ENCODE measurements at places on chromosomes 16 and 17.

- no peak for DNase-seq
These were observed 53.1 kb downstream of the DNAH17 start for GRCh38 chr17:78523934-78524655.

DNA sequence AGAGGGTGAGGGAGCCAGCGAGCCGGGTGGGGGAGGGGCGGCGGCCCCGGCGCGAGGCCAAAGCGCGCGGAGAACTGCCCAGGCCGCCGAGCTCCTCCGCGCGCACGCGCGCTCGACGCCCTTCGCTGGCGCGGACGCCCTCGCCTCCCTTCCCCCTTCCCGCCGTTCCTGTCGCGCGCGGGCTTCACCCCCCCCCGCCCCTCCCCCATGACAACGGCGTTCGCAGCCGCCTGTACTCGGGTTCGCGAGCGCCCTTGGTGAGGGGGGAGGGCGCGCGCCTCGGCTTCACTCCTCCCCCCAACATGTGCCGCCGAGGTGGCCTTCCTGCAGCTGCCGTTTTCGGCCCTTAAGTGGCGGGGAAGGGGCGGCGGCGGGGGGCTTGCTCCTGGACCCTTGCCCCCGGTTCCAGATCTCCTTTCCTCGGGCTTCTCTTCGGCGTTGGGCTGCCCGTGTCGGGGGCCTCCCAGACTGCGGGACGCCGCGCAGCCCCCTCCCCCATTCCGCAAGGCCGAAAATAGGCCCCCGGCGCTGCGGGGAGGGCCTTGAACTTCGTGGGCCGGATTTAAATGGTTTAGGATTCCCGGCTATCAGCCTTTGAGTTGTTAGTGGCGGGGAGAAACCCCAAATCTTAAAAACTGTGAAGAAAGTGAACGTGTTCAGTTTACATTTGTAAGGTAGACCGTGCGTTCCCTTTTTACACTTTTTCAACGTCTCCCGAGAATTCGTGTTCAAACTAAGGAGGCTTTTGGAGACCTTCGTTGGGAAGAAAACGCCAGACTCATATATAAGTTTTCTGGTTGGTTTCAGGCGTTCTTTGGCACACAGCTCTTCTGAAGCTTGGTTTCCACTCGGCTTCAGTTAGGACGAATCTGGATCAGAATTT is 653 bp downstream of the SRRM2 start:
- DNase-seq = peak; percentile 24

DNA sequence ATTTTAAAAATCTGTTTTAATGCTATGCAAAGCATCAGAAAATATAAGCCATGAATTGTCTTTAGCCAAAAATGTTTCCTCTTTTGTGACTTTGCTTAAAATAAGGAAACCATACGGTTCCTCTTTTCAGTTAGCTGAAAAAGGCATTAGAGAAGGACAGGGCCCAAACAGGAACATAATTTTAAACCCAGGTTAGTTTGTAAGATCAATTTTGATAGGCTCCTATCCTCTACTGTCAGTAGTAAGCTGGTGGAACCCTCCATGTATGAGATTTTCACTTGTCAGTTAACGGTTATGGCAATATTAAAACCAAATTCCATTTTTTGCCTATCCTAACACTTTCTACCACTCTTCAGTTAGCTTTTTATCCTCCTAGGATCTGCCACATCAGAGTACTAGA is 4.3 kb downstream of the EVI2B start:
- DNase-seq = no peak

GRCh38 chr17:52979921-52980320 is 821.4 kb upstream of the CA10 start:
- no peak for DNase-seq

- DNase-seq = no peak
These were observed 41.8 kb upstream of the PEMT start for GRCh38 chr17:17633310-17633709.

DNA sequence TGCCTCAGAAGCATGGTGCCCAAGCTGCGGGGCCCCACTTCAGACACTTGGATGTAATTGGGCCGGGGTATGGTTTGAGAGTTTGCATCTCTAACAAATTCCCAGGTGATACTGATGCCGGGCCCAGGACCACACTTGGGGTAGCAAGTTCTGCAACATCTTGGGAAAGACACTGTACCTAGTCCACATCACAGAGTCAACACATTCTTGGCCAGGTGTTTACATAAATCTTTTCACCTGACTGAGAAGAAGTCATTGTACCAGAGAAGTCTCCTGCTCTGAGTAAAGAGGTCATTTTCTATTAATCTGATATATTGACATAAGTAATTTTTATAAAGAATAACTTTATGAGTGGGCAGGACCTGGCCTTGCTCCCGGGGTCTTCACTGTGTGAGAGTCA is 27.5 kb downstream of the GPT2 start:
- no peak for DNase-seq

- no peak for DNase-seq
These were observed 275.7 kb downstream of the TOX3 start for GRCh38 chr16:52271088-52271750.

DNA sequence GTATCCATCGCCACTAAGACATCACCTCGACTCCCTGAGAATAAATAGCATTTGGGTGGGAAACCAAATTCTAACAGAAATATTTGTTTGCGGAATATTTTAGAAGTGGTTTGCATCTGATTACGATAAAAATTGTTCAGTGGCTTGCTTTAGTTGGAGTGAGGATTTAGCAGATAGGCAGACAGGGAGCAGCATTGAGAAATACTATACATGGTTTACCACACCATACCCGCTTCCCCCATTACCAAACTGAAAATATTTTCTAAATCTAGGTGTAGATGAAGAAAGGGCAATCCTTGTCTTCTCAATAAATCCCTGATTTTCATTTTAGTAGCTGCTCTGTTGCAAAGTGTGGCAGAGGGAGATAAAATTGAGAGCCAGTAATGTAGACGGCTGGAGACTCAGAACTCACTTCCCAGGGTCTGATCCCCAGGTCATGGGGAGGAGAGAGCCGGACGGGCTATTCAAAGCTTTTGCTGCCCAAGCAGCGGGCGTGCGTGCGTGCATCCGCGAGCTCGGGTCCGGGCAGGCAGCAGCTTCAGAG is 808 bp upstream of the BAHCC1 start:
- DNase-seq = no peak

GRCh38 chr17:72273289-72274056 is 152.7 kb downstream of the SOX9 start:
- no peak for DNase-seq

DNA sequence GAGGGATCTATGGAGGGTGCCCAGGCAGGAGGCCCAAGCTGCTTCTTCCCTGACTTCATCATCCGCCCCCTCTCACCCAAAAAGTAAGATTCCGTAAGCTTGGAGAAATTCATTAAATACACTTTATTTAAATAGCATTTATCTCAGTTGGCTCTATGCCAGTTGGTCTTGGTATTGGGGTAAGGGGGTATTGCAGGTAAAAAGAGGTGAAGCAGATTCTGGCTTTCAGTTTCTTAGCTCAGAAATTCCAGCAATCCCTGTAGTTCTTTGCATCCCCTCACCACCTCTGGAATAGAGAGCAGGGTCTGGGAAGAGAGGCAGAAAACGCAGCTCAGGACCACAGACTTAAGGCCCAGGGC is 750 bp upstream of the ALDOC start:
- DNase-seq = no peak

- DNase-seq = no peak
These were observed 2.4 kb downstream of the MT1M start for GRCh38 chr16:56634715-56635440.

GRCh38 chr16:49463529-49463928 is 89.9 kb downstream of the C16orf78 start:
- no peak for DNase-seq

GRCh38 chr16:54718376-54718775 is 212.3 kb upstream of the IRX5 start:
- DNase-seq = no peak

DNA sequence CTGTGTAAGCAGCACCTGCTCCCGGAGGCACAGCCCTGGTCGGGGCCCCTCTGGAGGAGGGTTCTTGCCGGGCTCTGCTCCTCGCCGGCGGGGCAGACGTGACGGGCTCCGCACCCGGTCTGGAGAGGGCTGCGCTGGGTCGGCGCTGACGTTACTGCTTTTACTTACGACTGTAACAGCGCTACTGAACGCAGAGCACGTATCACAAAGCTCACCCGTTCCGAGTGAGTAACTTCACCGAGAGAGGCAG is 1.3 kb upstream of the RAB40C start:
- DNase-seq = no peak

GRCh38 chr17:69375229-69375628 is 39.3 kb upstream of the MAP2K6 start:
- no peak for DNase-seq

DNA sequence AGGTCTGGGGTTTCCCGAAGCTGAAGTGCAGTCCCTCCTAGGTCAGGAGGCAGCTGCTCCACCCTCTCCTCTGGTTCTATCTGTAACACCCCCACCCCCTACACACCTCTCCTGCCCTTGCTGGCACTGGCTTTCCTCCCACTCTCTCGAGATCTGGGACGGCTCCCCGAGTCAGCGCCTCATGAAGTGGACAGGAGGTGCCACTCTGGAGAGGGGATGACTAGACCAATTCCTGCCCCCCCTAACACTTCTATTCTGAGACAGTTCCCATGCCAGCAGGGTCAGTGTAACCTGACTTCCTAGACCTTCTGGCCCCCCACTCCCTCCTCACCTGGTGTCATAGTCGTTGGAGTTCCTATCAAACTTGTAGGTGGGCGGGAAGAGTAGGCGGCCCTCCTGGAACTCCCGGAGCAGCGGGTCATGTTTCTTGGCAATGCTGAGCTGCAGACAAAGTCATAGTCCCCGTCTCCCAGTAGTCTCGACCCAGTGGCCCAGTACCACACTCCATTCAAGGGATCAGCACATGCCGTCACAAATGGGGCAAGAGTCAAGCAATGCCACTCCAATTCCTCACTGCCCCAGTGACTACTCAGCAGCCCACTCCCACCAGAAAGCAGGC is 9.7 kb downstream of the INPP5K start:
- DNase-seq = no peak

DNA sequence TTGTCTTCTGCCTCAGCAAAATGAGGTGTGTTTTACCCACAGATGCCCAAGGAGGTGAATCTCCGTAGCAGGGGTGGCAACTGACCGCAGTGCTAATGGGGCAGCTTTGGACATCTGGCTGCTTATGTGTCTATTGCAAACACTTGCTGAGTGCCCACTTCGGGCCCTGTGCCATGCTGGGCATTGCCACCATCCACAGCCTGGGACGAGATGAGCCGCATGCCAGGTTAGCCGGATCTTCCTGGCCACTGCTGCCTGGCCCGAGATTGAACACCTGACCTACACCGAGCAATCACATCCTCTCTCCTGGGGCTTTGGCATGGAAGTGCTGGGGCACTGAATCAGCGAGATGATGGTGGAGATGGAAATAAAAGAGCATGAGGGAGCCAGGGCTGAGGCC is 238.7 kb downstream of the GSG1L start:
- no peak for DNase-seq

DNA sequence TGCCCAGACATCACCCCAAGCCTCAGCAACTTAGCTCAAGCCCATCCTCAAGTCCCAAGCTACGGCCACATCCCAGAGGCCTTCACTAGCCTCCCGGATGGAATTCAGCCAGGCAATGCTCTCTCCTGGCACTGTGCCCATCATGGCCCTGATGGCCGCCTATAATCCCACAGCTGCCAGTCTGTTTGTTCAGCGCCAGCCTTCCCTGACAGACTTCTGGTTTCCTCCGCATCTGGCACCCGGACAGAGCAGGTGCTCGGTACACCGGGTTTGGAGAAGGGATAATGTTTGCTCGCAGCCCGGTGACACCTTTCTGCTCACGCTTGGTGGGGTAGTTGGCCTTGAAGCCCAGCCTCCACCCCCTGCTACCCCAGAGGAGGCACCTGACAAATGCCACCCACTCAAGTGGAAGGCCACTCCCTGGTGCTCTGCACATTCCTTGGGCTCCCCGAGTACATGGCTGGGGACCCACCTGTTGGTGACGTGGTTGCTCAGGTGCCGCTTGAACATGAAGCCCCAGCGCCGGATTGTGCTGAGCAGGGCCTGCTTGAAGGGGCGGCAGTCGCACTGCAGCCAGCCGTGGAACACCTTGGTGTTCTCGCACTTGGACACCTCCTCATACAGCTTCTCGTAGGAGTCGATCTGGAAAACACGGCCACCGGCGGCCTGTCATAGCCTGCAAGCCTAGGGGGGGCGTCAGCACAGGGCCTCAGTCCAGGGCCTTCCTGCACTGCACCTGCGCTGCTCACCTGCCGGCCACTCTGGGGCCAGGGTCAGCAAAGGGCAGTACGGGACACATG is 47.1 kb downstream of the DNAH17 start:
- peak; percentile 86 for DNase-seq

- DNase-seq = no peak
These were observed 6.1 kb upstream of the GAA start for GRCh38 chr17:80095038-80095843.

- no peak for DNase-seq
These were observed 3.3 kb upstream of the BRD7 start for GRCh38 chr16:50371936-50372595.

DNA sequence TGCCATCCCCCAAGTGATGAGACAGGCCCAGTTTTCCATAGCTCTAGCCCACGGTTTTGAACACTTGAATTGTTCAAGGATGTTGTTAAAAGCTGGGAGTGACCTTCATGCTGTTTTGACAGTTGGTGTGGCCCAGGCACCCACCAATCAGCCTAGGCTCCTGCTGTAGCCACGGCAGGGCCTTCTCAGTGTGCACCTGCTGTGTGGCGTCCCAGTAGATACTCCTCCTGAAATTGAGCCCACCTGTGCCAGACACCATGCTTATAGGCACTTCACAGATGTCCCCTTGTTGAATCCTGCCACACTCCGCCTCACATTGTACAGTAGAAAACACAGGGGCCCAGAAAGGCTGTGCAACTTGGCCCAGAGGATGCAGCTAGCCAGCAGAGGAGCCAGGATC is 86.4 kb downstream of the SOCS1 start:
- no peak for DNase-seq

DNA sequence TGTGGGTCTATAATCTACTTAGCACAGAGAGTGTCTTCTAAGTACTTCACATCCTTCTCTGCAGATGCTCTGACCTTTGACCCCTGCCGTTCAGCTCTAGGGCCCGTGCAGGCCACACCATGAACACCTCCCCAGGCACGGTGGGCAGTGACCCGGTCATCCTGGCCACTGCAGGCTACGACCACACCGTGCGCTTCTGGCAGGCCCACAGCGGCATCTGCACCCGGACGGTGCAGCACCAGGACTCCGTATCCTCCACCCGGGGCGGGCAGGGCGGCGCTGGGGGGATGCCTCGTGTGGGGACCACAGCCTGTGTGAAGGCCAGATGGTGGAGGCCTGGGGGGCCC is 686 bp downstream of the MLST8 start:
- DNase-seq = no peak

GRCh38 chr17:49910094-49910857 is 58.7 kb upstream of the DLX4 start:
- DNase-seq = no peak

Data from NCI-H2029 treated with DMSO at 0.1 percent for 48 hours (cell line).